ENCODE measurements at places on chromosomes 13 and 19.

DNA sequence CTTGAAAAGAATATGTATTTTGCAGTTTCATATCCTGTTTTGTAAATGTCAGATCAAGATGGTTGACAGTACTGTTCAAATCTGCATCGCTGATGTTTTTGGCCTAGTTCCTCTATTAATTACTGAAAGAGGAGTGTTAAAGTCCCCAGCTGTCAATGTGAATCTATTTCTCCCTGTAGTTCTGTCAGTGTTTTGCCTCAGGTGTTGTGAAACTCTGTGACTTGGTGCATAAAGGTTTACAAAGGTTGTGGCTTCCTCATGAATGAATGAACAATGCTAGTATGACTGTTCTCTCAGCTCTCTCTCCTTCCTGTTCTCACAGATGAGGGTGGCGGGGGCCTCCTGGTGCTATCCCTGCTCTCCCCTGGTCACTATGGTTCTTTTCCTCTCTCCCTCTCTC is 142.4 kb downstream of the MYCBP2 start:
- no peak for DNase-seq

DNA sequence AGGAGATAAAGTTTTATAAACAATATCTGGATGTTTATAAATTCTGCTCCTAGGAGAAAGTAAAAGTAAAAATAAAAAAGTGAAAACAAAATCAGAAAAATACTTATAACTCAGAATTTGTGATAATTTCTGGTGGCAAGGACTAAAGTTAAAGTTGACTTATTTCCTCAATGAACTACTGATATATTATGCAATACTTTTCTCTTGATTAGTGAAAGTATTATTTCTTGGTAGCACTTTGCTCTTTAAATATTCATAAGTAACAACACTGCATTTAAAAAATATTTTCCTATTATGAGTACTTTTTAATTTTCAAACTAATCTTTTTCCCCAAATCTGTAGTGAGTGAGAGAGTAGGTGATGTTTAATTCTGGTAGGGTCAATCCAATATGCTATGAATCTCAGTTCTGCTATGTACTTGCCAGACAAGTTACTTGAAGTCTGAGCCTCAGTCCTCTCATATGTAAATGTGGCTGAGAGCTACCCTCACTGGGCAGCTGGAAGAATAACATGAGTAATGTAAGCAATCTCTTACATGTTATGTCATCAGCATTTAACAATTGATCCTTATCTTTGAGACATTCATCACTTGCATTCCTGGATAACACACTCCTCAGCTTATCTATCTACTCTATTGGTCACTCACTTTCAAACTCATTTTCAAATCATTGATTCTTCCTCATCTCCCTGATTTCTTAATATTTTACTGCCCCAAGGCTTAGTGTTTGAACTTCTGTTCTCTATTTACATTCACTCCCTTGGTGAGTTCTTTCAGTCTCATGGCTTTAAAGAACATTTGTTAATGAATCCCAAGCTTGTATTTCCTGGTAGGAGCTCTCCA is 239.0 kb downstream of the RGCC start:
- DNase-seq = no peak

DNA sequence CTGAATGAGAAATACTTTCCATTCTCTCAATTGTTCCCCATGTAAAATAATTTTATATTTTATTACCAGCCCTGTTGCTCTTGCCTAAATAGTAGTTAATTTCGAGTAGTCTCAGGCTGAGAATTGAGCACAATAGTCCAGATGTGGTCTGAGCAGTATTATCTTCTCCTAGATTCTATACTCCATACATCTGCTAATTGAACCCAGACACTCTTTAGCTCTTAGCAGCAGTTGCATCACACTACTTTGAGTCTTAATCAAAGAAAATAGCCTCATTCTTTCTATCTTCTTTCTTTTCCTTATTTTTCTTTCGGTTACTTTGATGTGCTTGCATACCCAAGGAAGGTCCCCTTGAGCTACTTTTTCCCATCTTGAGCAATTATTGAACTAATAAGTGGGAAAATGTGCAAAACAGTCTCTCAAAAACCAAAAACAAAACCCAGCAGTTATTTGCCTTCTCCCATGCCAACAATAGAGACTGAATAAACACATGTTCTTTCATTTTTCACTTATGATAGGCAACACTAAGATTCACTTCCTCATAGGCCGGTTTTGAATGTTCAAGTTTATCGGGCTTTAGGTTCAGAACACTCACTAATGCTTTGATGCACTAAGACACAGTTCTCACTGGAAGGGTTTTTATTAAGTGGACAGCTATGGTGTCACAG is 204.5 kb downstream of the POU4F1 start:
- no peak for DNase-seq

GRCh38 chr19:29342721-29343120 is 129.8 kb upstream of the UQCRFS1 start:
- DNase-seq = no peak

DNA sequence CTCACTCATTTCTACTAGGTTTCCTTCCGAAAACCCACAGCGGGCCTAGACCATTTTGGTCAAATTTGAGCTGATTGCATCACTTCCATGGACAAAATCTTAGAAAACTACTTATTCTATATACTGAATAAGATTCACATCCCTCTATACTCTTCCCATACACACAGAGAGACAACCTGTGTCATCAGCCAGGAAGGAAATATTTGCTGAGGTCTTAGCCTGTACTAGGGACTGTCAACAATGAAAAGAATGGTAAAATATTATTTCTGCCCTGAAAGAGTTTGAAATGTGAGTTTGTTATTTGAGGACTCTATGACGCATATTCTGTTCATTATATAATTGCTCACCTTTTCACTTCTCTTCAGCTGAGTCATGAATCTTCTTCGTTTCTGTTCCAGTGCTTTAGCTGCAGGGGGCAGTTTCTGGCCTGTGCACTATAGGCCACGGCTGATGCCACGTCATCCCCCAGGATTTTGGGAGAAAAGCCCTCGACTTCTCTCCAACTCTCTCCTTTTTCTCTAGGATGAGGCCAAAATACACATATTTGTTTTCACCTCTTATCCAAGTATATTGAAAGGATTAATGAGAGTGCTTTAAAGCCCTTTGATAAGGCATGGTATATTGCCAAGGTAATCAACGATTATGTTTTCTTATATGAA is 47.7 kb downstream of the GSX1 start:
- no peak for DNase-seq

GRCh38 chr19:38411041-38411712 is 8.3 kb downstream of the FAM98C start:
- DNase-seq = no peak

DNA sequence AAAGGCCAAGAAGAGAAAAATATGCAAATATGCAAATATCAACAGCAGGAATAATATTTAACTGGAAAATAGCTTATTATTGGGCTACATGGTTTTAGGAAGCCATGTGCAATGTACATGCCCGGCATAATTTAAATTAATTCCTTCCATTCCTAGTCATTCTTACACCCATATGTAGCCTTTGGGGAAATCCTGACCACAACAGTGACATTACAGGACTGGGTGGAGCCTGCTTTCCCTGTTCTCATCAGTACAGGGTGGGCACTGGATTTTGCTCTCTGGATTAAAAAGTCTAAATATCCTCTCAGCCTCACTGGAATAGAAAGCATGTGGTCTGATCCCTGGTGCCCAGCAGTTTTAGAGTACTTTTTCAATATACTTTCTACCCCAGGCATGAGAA is 198.2 kb downstream of the DNAJC15 start:
- no peak for DNase-seq

DNA sequence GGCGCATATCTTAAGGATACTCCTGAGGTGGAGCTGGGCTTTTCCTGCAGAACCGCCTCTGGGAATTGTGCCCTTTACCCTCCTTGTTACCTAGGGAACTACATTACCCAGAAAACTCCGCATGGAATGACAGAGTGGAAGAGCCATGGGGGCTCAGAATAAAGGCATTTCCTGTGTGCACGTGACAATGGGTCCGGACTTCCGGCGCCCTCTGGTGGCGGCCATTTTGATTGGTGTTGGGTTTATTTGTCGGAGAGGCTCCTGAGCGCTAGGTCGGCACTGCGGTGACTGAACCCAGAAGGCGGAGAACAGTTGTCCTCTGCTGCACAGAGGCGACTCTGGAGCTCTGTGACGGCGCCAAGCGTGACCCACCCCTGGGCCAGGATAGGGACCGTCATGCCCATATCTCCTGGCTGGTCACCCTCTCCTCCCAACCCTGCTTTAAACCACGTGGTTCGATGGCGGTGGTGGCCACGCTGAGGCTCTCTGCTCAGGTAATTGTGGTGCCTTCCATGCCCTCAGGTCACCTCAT is at the start of gene ZNF587B:
Gene ZNF587B (plus strand): TSS at position 229 of the 532 bp plus-strand sequence. CDS start 230 bp downstream, at position 459.
- DNase-seq = no peak

- no peak for DNase-seq
Observed at GRCh38 chr13:64480672-64481071, 2749.5 kb downstream of the PCDH9 start.

- no peak for DNase-seq
Observed at GRCh38 chr13:101179021-101179420, 237.3 kb downstream of the NALCN start.

DNA sequence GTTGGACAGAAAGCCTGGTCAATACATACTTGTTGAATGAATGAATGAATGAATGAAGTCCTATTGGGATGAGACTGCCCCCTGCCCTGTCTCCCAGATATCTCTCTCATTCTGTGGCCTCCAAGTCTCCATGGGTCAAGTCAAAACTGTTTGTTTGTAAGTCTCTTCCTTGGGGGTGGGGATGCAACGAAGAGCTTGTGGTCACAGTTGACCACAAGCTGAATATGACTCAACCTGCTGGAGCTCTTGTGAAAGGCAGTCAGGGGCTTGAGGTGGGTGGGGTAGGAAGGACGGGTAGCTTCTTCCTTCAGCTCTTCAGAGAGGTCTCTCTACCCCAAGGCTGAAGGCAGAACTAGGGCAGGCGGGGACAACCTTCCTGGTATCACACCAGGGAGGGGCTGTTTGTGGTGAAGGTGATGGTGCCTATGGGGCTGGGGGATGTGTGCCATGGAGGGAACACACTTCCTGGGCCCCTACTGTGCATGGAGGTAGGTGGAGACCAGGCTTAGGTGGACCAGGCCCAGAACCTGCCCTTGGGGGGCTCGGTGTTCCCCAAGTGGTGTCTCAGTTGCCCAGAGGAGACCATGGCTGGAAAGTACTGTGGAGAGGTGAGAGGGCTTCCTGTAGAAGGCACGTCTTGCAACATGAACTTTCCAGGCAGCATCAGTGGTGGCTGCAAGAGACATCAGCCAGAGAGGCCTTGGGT is 8.0 kb downstream of the MYO1F start:
- DNase-seq = no peak

- no peak for DNase-seq
Observed at GRCh38 chr13:108963276-108963810, 333.9 kb downstream of the MYO16 start.

DNA sequence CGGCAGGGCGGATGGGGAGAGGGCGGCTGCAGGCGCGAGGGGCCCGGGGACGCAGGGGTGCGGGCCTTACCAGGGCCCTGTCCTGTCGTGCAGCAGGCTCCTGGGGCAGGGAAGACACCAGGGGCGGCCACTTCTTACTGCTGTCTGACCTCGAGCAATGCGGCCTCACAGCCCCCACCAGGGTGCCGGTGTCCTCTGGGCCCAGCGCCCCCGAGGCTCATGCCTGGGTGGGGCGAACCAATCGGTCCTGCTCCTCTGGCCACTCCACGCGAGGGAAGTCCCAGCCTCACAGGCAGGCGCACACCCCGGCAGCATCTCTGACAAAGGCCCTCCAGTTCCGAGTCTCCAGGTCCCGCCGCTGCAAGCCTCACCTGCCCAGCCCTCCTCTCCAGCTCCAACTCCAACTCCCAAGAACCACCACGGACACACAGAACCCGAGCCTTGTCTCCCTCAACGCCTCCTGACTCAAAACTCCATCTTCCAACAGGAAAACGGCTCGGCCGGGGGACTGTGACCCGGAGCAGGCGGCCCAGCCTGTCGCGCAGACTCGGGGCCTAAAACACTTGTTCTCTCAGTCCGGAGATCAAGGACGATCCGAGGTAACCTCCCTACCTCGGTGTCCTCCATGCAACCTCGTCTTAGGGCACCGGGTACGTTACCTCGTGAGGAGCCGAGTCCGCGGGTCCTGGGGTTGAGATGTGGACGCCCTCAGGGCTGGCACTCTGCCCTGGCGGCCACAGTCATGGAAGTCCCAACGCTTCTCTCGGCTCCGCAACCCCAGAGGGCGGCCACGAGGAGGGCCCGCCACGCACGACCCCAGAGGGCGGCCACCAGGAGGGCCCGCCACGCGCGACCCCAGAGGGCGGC is 6.5 kb downstream of the FGF22 start:
- no peak for DNase-seq

GRCh38 chr19:30074096-30074495 is 132.1 kb downstream of the URI1 start:
- no peak for DNase-seq

- no peak for DNase-seq
Observed at GRCh38 chr13:98204546-98204945, 27.5 kb upstream of the RNF113B start.

DNA sequence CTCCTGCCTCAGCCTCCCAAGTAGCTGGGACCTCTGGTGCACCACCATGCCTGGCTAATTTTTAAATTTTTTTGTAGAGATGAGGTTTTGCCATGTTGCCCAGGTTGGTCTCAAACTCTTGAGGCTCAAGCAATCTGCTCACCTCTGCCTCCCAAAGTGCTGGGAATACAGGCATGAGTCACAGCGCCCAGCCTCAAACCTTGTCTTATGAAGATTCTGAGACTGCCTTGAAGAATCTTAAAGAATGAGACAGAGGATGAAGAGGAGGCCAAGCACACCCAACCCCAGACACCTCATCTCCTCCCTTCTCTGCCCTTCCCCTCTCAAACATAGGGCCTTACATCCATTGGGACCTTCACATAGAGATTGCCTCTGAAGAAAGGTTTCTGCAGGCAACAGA is 179.7 kb downstream of the ABCC4 start:
- no peak for DNase-seq

- DNase-seq = no peak
Observed at GRCh38 chr13:110921695-110922094, 6.8 kb upstream of the ANKRD10 start.

GRCh38 chr19:42473686-42474085 is 30.9 kb upstream of the CXCL17 start:
- DNase-seq = no peak
